Activated naive CD4-positive, alpha-beta T cell treated with Interleukin-2 at 50 U/mL for 16 hours (primary cell): ENCODE measurements at places on chromosomes 11 and 22.

DNA sequence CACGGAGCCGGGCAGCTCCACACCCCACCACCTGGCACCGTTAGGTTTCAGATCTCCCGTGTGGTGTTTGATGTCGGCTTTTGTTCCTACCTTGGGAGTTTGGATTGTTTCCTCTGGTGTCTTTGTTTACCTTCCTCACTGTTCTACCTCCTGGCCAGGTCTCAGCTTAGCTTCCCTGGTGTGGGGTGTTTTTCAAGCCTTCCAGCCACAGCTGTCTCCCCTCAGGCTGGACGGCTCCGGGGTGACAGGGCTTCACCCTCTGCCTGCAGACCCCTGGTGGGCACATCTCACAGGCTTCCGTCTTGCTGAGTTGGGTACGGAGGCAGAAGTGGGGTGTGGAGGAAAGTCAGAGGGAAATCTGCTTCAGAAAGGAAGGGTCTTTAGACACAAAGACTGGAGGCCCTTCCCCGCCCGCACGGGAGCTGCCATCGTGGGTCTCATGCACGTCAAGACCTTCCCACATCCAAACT, 59.6 kb upstream of the EMID1 start:
- DNase-seq, result no peak

GRCh38 chr11:100932474-100933100, 197.0 kb downstream of the PGR start:
- no peak for DNase-seq

DNA sequence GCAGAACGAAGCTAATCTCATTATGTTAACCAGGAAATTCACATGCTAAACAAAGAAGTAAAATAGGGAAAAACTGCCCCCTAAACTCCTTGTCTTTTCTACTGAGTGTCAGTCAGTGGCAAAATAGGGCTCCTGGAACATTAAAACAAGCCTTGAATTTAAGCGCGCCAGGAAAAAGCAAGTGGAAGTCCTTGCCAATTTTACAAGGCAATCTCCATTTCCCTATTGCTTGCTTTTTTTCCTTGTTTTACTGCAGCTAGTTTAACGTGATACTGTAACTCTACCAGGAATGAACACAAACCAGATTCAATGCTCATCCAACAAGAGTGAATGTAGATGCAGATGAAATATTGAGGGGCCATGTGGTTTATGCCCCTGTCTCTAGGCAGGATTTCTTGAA, 28.1 kb upstream of the KIRREL3 start:
- no peak for DNase-seq

- DNase-seq, result no peak
These were observed 173.3 kb downstream of the PGR start for GRCh38 chr11:100956351-100956750.

DNA sequence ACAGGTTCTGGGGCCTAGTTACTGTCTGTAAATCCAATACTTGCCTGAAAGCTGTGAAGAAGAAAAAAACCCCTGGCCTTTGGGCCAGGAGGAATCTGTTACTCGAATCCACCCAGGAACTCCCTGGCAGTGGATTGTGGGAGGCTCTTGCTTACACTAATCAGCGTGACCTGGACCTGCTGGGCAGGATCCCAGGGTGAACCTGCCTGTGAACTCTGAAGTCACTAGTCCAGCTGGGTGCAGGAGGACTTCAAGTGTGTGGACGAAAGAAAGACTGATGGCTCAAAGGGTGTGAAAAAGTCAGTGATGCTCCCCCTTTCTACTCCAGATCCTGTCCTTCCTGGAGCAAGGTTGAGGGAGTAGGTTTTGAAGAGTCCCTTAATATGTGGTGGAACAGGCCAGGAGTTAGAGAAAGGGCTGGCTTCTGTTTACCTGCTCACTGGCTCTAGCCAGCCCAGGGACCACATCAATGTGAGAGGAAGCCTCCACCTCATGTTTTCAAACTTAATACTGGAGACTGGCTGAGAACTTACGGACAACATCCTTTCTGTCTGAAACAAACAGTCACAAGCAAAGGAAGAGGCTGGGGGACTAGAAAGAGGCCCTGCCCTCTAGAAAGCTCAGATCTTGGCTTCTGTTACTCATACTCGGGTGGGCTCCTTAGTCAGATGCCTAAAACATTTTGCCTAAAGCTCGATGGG, 13.5 kb downstream of the PIK3IP1 start:
- peak; percentile 29 for DNase-seq

DNA sequence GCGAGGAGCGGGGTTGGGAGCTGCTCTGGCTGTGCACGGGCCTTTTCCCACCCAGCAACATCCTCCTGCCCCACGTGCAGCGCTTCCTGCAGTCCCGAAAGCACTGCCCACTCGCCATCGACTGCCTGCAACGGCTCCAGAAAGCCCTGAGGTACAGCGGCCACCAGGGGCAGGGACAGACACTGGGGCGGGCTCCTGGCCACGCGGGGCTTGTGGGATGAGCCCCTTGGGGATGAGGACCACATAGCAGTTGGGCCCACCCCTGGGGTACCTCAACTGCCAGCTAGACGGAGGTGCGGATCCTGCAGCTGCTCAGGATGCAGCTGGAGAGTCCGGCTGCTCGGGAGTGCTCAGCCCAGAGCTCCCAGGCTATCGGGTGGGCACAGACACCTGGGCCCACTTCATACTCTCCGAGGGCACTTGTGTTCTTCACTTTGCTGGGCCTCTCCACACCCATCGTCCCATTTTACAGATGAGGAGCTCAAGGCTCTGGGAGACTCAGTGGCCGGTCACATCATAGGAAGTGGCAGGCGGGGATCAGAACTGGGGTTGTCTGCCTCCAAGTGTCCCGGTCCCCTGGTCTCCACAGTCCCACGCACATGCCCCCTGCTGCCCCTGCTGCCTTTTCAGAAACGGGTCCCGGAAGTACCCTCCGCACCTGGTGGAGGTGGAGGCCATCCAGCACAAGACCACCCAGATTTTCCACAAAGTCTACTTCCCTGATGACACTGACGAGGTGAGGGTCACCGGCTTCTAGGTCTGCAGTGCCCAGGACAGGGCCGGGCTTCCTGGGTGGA, 77.6 kb downstream of the MYO7A start:
- no peak for DNase-seq

GRCh38 chr22:41302021-41302767, 869 bp downstream of the ZC3H7B start:
- peak; percentile 16 for DNase-seq

GRCh38 chr11:44286268-44286880, 23.6 kb downstream of the ALX4 start:
- DNase-seq, result peak; percentile 55

DNA sequence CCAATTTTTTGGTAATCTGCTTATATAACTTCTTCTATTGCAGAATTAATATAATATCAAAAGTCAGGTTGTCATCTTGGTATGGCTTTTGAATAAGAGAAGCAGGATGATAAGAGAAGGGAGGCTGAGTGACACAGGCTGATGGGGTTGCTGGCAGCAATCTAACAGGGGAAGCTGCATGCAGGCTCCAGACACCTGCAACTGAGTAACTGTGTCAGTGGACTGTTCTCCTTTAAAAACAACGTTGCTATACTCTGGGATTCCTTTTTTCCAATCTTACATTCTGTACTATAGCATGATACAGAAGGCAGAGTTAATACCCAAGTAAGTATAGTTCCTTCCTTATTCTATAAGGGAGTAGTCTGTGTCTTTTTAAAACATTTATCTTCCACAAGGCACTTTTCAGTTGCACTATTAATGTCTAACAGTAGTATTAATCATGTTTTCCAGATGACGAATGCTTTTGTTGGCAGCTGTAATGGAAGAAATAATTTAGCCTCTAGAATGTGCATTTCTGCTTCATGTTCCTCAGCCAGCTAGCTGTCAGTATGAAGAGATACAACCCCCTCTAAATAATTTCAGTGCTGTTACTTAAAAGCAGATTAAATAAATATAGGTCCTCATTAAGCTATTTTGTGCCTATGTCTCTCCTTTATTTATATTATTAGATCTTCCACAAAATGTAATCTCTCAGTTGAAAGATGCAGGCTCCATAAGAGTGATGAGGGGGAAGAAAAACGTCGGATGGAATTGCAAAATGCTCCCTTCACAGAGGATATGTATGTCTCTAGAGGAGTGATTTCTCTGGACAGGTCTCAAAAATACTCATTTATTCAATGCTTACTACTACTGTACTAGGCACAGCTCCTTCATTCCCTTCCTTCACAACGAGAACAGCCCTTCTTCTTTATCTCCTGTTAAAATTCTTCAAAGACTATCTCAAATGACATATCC, 50.8 kb downstream of the ATG16L2 start:
- DNase-seq, result no peak

- DNase-seq, result no peak
These were observed 878.2 kb downstream of the NTM start for GRCh38 chr11:132248580-132248979.

GRCh38 chr11:100928426-100928825, 201.2 kb downstream of the PGR start:
- no peak for DNase-seq

GRCh38 chr11:124605719-124606118, 5.5 kb upstream of the PANX3 start:
- DNase-seq, result no peak

- no peak for DNase-seq
These were observed 3.2 kb downstream of the SEZ6L start for GRCh38 chr22:26172389-26172990.

- no peak for DNase-seq
These were observed 1996.9 kb upstream of the RAG2 start for GRCh38 chr11:38594895-38595294.

GRCh38 chr11:125404811-125405790, 91.0 kb downstream of the FEZ1 start:
- DNase-seq, result peak; percentile 71

GRCh38 chr11:57192316-57192715, 10.6 kb downstream of the LRRC55 start:
- no peak for DNase-seq

- DNase-seq, result no peak
These were observed 140.0 kb downstream of the CACNA1I start for GRCh38 chr22:39710380-39711150.

DNA sequence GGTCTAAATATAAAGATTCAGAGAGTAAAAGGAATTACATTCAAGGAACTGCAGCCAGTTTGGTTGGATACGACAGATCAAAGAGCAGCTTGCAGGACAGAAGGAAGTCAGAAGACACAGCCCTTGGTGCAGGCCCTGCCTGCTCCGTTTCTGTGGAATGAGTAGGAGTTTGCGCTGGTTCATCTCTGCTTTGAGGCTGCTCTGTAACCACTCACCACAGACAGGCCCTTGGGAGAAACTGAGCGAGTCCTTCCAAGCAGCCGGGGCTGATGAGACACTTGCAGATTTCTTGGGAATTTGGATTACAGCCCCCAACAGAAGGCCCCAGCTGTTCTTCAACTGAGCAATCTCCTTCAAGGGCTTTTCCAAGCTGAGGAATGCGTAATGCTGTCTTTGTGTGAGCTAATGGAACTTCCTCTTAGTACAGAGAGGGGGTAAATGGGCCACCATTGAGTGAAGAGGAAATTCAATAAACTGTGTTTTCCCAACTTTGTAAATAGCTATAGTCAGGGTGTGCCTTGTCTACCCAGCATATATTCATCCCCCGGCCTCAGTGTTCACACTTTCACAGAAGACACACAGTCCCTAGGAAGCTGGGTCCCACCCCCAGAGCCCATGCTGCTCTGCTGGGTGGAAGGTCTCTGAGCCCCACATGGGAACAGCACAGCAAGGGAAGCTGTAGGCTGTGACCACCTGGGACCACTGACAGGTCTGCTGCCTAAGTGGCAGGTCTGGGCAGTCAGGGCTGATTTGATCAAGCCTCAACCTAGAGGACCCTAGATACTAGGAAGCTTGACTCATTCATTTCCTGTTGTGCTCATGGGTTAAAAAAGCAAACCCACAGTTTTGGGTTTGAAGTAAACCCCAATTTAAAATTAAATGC, 16.6 kb downstream of the IL10RA start:
- peak; percentile 75 for DNase-seq
